ENCODE measurements at places on chromosomes 2 and 18. TPM values are rescaled to one million over a fixed set of nuclear protein-coding genes. Genes with fewer than 3 reads are reported as not detected.

GPR75 gene
- total RNA-seq, result 6.9 TPM

AGXT gene
- 1.6 TPM for total RNA-seq

THUMPD2 gene
- 10.6 TPM for total RNA-seq

FAM237A gene
- total RNA-seq, result not detected

HJURP gene
- total RNA-seq, result 5.2 TPM
